Ureter (tissue), 1 donor: ENCODE measurements at places on chromosomes 7 and 10. TPM values are rescaled to one million over a fixed set of nuclear protein-coding genes. Genes with fewer than 3 reads are reported as not detected.
A peak's percentile ranks its signal among the peaks of the same experiment; 100 is the strongest.

- DNase-seq = no peak
These were observed 258.1 kb upstream of the C7orf33 start for GRCh38 chr7:148332191-148333186.

DNA sequence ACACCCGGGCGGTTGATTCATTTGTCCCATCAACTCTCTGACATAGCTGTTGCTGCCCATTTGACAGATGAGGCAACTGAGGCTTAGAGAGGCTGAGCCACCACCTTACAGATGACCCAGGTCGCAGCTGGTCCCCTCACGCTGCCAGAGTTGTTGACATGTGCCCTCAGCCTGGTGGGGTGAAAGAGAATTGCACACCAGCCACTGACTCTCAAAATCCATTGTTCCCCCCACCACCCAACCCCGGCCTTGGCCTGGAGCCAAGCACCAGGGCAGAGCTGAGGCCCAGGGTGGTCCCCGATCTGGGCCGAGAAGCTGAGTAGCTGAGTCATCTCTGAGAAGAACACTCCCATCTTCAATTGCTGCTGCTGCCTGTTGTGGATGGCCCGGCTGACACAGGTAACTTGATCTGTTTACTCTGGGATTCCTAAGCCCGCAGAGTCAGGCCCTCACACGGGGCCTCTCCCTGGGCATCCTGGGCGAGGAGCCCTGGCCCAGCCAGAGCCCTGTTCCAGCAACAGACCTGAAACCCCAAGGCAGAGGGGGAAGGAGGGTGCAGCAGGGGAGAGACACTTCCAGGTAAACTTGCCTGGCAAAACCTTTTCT, 27.5 kb downstream of the PVRIG start:
- peak; percentile 50 for DNase-seq

DNA sequence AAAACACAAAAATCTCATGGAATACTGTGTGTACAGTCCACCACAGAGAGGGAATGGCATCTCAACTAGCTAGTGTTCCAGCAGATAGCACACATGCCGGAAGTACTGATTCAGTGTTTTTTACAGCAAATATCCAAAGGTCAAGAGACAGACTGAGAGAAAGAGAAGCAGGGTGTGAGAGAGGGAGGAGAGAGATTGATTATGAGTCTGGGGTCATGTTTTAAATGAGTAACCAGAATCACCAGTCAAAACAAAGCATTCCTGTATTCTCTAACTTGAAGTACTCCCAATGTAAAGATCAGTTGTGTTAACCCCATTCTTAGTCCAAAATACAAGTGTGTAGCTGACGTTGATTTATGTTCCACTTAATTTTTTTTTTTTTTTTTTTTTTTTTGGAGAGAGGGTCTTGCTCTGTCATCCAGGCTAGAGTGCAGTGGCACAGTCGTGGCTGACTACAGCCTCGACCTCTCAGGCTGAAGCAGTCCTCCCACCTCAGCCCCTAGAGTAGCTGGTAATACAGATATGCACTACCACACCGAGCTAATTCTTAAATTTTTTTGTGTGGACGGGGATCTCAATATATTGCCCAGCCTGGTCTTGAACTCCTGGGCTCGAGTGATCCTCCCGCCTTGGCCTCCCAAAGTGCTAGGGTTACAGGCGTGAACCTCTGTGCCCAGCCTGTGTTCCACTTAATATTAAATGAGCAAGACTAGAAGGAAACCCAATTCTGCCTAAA, 114.2 kb downstream of the TAF3 start:
- DNase-seq = no peak

- DNase-seq = no peak
These were observed 18.4 kb downstream of the GFRA1 start for GRCh38 chr10:116254422-116255155.

GRCh38 chr7:148567524-148567923, 23.0 kb upstream of the C7orf33 start:
- DNase-seq = no peak

ZNF277 gene
- 20.6 TPM for total RNA-seq

RASA4B gene
- total RNA-seq = 10.9 TPM
